ENCODE measurements at places on chromosomes 1 and 21. TPM values are rescaled to one million over a fixed set of nuclear protein-coding genes. Genes with fewer than 3 reads are reported as not detected.

GRCh38 chr1:115771094-115771846 is 2.8 kb upstream of the CASQ2 start:
- H3K4me1 ChIP-seq, result no peaks in the 10 kb centered on the region
- no peaks in the 10 kb centered on the region for H3K27me3 ChIP-seq
- peak overlapping the region; percentile 6 for H3K4me3 ChIP-seq
- DNase-seq, result no peak

The FLG2 gene
- total RNA-seq, result not detected

GRCh38 chr1:162530307-162530987 is 31.1 kb upstream of the UAP1 start:
- H3K27me3 ChIP-seq, result no peaks in the 10 kb centered on the region
- no peak overlapping the region for H3K4me3 ChIP-seq
- no peak for DNase-seq
- H3K4me1 ChIP-seq, result no peaks in the 10 kb centered on the region

The RCSD1 gene
- 18.3 TPM for total RNA-seq

The NID1 gene
- 70.1 TPM for total RNA-seq

DNA sequence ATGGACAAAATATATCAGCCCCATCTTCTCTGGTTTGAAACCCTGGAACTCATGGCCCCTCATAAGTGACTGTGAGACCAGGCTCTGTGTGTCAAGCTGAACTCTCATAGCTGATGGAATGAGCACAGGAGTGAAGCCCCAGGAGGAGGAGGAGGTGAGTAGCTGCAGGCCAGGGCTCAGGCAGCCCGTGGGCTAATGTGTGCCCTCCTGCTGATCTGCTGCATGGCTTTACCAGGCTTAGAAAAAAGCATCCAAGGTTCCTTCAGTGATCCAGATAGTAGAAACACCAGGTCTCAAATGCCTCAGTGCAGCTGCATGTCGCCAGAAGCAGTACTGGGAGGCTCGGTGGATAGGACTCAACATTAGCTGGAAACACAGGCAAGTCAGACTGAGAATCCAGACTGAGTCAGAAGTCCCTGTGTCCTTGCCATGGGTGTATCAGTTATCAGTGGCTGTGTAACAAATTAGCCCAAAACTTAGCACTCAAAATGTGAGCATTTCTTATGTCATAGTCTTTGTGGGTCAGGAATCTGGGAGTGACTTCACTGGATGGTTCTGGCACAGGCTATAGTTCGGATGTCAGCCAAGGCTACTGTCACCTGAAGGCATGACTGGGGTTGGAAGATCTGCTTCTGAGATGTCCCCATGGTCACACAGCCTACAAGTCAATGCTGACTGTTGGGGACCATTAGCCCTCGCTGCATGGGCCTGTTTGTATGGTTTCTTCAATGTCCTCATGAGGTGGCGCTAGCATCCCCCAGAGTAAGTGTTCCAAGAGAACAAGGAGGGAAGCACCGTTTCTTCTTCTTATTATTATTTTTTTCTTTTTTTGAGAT is 255.4 kb upstream of the IRF2BP2 start:
- no peaks in the 10 kb centered on the region for H3K36me3 ChIP-seq
- H3K4me3 ChIP-seq, result no peak overlapping the region
- no peaks in the 10 kb centered on the region for H3K27me3 ChIP-seq
- H3K4me1 ChIP-seq, result peaks cover 11% of the 10 kb centered on the region
- no peak for DNase-seq
- no peak overlapping the region for H3K27ac ChIP-seq

Measured in kidney (tissue), 22 donors.